T1000 (cell line): ENCODE measurements at places on chromosomes 11 and 22.

DNA sequence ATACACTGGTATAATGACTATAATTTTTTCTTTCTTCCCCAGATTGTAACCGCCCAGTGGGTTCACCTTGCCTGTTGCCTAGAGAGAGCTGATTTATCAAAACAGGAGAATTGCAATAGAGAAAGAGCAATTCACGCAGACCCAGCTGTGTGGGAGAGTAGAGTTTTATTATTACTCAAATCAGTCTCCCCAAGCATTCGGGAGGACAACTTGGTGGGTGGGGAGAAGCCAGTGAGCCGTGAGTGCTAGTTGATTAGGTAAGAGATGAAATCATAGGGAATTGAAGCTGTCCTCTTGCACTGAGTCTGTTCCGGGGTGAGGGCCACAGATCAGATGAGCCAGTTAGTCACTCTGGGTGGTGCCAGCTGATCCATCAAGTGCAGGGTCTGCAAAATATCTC is 73.2 kb downstream of the SLC35F2 start:
- DNase-seq: no peak

- no peak for DNase-seq
These were observed 500 bp upstream of the ADSL start for GRCh38 chr22:40345815-40346184.

- no peak for DNase-seq
These were observed 6.9 kb downstream of the IL18BP start for GRCh38 chr11:72005347-72006260.

DNA sequence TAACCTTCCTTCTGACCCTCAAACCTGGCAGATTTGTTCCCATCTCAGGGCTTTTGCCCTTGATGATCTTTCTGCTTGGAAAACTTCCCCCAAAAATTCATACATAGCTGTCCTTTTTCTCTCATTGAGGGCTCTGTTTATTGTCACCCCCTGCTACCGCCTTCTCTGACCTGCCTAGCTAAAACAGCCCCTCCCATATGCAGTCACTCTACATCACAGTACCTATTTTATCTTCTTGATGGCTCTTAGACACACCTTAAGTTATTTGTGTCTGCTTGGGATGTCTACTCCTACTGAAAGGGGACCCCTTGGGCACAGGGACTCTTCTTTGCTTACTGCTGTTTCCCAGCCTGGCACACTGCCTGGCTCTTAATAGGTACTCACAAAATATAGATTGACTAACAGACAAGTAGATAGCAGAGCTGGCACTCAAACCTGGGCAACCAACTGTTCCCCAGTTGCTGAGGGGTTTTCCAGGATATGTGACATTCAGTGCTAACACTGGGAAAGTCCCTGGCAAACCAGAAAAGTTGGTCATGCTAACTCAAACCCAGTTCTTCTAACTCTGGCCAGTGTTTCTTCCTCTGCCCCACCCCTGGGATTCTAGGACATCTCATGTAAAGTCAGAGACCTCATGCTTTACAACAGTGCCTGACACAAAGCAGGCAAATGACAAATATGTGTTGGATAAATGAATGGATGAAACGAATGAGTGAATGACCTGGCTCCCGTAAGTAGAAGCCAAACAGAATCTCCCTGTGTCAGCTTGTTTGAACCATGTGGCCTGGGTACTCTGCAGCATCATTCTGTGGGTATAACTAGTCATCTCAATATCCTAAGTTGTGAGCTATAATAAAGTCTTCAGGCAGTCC is 19.8 kb upstream of the FJX1 start:
- no peak for DNase-seq

GRCh38 chr11:71490044-71490730 is 36.9 kb upstream of the KRTAP5-7 start:
- DNase-seq: no peak

DNA sequence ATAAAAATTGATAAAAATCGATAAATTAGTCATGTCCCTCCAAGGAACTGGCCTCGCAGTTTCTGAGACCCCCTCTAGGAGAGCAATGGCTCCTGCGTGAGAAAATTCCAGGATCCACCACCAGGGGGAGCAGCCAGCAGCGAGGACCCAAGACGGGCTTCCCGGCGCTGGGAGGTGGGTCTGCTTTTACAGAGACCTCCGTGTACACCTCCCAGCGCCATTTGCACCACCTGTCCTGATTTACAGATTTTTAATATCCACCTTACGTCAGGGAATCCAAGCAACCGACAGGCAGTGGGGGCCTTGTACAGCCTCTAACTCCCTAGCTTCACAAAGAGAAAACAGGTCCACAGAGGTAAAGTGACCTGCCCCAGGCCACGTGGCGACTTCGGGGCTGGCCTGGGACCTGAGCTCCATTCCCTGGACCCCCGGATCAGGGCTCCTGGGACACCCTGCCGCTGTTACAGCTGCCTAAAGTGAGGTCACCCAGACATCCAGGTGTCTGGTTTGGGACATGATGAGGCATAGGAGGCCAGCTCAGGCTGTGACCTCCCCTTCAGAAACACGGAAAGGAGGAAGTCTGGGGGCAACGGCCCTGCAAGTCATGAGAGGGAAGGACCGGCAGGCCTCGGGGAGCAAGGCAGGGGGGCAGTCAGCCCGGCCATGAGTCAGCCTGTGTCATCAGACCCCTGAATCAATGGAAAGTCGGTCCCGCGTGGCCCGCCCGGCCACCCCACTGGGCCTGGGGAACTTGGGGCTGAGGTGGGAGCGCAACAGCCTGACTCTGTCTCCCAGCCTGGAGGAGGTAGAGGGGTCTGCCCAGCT is 3.5 kb downstream of the OSM start:
- peak; percentile 42 for DNase-seq

GRCh38 chr22:36369922-36370791 is 17.6 kb downstream of the MYH9 start:
- DNase-seq: no peak

- DNase-seq: no peak
These were observed 18.3 kb downstream of the MYO18B start for GRCh38 chr22:25760294-25760693.

- no peak for DNase-seq
These were observed 268.3 kb downstream of the MN1 start for GRCh38 chr22:27533105-27533745.

DNA sequence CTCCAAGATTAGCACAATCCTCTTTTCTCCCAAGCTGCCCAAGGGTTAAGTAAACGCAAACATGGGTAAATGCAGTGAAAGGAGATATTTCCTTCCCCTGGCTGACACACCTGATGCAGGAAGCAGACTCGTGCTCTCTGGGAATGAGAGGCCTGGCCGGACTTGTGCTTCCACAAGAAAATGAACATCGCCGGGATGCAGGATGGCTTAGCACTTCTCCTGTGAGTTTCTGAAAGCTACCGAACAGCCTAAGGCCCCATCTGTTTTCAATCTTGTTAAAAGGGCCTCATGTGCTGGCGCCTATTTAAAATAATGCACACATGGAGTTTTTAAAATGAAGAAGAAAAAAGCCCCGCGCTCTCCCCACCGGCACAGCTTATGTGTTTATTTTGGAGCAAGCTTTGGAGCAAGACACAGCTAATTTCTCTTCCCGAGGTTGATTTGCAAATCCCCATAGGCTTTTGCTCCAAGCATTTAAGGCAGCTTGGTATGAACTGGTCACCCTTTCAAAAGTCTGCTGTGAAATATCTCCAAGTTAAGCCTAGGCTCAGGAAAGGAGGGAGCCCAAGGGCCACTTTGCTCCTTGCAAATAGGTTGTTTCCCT is 100.9 kb downstream of the SYN3 start:
- DNase-seq: no peak

GRCh38 chr22:42742940-42743339 is 22.3 kb upstream of the A4GALT start:
- DNase-seq: no peak

- no peak for DNase-seq
These were observed 24.9 kb upstream of the GNB1L start for GRCh38 chr22:19879643-19879991.

DNA sequence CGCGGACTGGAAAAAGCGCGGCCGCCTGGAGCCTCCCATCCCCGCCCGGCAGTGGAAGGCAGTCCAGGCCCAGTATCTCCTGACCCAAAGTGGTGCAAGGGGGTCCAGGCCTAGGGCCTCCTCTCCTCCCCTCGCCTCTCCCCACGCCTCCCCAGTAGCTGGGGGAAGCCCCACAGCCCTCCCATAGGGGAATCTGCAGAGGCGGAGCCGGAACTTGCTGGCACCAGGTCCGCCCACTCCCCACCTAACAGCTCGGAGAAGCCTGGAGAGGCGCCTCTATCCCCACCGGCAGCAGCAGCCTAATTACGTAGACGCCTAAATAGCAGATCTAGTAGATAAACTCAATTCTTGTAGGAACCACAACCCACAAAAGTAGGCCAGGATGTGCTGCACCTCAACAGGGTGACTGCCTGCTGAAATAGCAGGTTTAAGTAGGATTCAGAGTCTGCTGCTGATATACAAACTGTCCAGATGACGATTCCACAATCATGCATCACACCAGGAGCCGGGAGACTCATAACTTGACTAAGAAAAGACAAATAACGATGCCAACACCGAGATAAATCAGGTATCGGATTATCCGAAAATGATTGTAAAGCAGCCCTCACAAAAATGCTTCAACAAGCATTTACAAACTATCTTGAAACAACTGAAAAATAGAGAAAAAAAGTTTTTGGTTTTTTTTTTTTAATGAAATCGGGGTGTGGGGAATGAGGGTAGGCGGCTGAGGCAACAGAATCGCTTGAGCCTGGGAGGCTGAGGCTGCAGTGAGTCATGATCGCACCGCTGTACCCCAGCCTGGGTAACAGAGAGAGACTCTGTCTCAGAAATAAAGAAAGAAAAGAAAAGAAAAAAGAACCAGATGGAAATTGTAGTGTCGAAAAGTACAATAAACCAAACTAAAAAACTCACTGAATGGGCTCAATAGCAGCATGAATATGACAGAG is 11.4 kb upstream of the BRD1 start:
- no peak for DNase-seq

DNA sequence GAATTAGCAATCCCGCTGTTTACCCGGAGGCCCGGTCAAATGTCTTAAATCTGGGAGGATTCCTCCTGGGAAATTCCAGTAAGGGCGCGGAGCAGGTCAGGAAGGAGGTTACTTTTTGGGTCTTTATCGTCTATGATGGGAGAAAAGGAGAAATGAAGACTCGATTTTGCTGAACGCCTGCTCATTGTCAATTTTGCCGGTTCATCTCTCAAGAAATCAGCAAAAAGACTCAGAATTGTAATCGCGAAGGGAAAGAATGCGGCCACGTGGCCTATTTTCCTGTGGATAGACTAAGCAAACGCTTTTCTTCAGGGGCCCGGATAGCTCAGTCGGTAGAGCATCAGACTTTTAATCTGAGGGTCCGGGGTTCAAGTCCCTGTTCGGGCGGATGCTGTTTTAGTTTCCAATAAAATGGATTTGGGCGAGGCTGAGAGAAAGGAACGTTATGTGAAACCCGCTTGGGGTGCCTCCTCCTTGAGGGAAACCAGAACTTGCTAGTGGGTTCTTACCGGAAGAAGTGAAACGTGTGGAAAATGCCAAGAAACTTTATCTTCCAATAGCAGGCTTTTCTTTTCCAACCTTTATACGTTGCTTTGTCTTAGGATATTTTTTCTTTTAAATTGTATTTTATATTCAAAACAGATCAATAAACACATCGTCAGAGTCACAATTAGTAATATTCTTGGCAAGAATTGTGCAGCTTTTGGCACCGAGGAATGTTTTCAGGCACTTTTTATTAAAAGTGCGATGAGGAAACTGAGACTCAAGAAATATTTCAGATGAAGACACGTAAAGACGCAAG is 45.0 kb downstream of the OR4D9 start:
- DNase-seq: peak; percentile 64

GRCh38 chr11:8357505-8357888 is 93.8 kb upstream of the LMO1 start:
- DNase-seq: no peak

DNA sequence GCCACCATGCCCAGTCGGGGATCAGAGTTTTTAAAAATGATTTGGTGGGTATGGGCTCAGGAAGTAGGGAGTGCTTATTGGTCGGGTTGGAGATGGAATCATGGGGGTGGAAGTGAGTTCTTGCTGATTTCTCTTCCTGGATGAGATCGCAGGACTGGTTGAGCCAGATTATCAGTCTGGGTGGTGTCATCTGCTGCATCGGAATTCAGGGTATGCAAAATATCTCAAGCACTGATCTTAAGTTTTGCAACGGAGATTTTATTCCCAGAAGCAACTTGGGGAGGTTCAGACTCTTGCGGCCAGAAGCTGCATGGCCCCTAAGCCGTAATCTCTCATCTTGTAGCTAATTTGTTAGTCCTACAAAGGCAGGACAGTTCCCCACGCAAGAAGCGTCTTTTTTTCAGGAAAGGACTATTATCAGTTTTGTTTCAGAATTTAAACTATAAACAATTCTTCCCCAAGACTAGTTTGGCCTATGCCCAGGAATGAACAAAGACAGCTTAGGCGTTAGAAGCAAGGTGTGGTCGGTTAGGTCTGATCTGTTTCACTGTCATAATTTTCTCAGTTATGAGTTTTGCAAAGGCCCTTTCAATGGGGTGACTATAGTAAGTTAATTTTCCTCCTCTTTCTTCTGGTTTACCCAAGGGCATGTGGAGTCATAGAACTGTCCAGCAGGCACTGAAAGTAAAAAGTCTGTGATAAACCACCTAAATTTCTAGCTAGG is 1.4 kb upstream of the PIWIL3 start:
- DNase-seq: no peak

DNA sequence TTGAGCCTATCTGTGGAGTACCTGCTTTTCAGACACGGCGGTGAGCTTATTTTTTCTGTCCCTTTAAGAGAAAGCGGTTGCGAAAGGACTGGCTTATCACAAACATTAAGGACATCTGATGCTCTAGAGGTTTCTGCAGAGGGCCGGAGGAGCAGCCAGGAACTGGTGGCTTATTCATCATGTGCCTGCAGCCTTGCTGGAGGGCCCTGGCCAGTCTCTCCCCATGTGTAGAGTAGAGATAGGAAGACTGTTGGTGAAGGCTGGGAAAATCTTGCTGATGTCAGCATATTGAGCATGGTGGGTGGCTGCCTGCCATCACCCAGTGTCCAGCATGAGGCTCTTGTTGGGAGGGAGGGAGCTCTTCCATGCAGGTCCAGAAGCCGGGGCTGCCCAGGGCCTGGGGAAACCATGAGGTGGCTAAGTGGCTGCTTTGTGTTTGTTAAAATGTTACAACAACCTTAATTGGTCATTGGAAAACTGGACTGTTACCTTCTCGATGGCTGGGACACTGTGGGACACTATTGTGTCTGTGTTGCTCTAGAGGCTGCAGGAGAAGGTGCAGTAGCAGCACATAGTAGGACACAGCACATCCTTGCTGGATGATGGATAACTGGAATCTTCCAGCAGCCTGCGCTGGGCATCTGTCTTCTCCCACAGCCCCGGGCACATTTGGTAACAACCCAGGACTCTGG is 54.3 kb downstream of the TSPAN18 start:
- no peak for DNase-seq

GRCh38 chr22:45240104-45240809 is 437 bp downstream of the KIAA0930 start:
- no peak for DNase-seq

GRCh38 chr11:133180201-133180600 is 352.1 kb downstream of the OPCML start:
- DNase-seq: no peak
